Stimulated activated CD4-positive, alpha-beta T cell treated with anti-CD3 and anti-CD28 coated beads, TNF-alpha, amount 100 ng/mL, for 1 hour (primary cell): ENCODE measurements at places on chromosomes 3 and 15.

DNA sequence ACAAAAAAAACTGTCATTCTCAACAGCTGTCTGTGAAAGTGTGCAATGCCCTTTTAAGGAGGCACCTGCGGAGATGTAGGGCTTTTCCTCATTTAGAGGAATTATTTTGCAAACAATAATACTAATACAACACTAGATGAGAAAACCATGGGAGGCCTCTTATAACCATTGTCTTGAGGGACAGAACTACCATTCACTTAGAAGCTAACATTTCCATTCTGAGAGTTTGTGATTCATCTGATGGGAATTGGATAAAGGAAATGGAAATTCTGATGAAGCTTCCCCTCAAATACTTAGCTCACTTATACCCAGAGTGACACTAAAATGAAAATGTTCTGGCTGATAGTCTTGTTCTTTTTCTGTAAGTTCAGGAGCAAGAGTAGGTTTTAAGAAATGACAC lies 147.7 kb downstream of the CADPS start:
- DNase-seq = no peak

- no peak for DNase-seq
Measured at GRCh38 chr3:57778494-57778893, 22.4 kb downstream of the SLMAP start.

DNA sequence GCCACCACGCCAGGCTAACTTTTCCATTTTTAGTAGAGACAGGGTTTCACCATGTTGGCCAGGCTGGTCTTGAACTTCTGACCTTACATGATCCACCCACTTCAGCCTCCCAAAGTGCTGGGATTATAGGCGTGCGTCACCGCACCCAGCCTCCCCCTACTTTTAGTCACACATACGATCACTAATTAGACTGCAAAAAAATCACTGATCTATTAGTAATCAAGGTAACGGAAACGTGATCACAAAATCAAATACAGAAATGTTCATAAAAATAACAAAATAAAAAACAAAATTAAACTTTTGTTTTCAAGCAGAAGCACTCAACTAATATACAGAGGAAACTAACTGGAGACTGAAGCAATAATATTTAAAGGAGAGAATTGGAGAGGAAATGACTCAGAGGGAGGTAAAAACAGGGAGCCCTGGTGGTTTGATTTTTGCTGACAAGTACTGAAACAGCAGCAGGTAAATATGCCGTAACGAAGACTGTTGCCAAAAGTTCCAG lies 4.6 kb downstream of the WDR53 start:
- no peak for DNase-seq

DNA sequence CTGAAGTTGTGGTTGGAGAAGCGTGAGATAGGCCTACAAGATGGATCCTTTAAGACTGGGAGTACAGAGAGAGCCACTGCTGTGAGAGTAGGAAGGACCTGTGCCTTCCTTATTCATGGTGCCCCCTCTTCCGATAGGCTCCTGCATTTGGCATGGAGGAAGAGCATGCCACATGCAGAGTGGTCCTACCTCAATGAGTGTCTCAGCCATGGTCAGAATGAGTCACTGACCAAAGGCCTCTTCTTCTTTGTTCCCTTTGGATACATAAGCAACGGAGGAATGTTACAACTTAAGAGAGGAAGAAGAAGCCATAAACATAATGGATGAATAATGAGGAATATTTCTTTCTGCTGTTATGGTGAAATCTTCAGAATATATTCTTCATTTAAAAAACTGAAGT lies 681.2 kb upstream of the GRM7 start:
- no peak for DNase-seq

GRCh38 chr3:14467814-14468620 lies 65.6 kb downstream of the SLC6A6 start:
- DNase-seq = peak; percentile 19

- DNase-seq = no peak
Measured at GRCh38 chr3:194688200-194688740, 2.6 kb downstream of the FAM43A start.

- DNase-seq = no peak
Measured at GRCh38 chr15:40941068-40941527, 12.0 kb downstream of the DLL4 start.

DNA sequence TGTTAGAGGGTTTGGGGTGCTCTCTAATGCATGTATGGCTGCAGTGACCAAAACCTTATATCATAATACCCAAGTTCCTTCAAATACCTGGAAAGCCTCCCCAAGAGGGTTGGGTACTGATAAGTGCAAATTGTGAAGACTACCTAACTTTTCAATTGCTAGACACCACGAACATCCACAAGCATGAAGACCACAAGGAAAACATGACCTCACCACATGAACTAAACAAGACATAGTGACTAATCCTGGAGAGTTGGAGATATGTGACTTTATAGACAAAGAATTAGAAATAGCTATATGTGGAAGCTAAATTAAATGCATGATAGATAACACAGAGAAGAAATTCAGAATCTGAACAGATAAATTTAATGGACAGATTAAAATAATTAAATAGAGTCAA lies 23.9 kb upstream of the AADACL2 start:
- no peak for DNase-seq

GRCh38 chr3:31488475-31489017 lies 44.2 kb upstream of the STT3B start:
- DNase-seq = no peak

GRCh38 chr3:74539876-74540275 lies 74.6 kb downstream of the CNTN3 start:
- DNase-seq = no peak

DNA sequence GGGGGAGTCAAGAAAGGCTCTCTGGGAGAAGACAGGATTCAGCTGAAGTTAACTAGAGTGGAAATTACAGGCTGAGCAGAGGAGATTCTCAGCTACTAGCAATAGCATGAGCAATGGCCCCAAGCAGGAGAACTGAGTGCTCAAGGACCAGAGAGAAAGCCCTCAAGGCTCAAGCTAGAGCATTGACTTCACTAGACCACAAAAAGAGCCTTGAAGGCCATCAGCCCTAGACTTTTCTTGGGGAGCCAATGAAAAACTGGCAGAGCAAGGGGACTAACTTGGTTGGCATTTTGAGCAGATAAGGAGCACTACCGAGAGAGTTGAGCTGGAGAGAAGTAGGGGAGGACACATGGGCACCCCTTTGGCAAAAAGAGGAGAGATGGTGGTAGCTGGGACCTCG lies 277.6 kb downstream of the FEZF2 start:
- no peak for DNase-seq

DNA sequence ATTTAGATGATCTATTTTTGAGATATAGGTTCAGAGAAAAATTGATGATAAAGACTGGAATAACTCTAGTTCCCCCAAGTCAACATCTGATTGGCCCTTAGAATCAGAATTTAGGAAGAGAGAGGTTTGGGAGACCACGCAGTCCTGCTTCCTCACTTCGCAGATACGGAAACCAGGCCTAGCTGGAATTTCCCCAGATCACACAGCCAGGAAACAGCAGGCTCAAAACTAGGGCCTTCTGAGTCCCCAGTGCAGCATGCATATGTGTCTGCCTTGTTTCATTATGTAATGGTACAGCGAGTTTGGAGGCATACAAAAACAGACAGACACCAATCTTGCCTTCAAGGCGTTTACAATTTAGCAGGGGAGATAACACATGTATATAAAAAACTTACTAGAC lies 177.1 kb upstream of the ICE2 start:
- no peak for DNase-seq

DNA sequence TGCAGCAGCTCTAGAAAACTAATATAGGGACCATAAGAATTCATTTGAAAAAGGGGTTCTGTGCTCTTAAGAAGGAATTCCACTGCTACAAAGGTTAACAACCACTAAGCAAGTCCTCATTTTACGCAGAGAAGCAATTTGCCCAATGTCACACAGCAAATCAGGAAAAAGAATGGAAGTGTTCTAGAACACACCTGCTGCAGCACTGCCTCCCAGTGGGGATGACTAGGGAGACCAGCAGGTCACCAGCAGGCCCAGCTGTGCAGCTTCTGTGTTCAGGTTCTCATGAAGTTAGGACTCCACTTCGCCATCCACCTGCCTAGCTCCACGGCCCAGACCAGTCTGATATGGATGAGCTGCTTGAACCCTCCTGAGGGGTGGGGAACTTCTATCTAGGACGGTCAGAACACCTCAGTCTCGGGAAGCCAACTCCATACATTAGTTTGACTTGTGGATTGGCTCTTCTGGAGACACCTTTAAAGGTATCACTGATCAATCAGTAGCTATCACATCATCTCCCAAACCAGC lies 18.6 kb downstream of the POMGNT2 start:
- DNase-seq = no peak

DNA sequence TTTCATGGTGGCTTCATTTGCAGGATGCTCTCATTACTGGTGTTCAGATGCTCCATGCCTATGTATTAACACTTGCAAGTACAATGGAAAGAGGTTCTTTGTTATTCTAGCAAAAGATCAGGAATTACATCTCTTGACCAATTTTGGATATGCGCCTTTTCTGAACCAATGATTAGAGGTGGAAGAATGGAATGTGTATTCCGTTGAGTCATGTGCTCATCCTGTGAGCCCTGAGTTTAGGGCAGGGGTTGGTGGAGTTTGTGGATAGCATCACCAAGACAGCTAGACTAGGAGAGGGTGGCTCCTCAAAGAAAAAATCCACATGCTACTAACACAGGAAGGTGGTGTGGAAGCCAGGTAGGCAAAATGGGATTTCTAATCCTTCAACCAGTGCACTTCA lies 80.7 kb upstream of the SLC25A26 start:
- DNase-seq = no peak

GRCh38 chr3:127853681-127854080 lies 31.4 kb upstream of the MGLL start:
- DNase-seq = no peak

- DNase-seq = no peak
Measured at GRCh38 chr3:185582871-185583270, 3.2 kb upstream of the SENP2 start.

DNA sequence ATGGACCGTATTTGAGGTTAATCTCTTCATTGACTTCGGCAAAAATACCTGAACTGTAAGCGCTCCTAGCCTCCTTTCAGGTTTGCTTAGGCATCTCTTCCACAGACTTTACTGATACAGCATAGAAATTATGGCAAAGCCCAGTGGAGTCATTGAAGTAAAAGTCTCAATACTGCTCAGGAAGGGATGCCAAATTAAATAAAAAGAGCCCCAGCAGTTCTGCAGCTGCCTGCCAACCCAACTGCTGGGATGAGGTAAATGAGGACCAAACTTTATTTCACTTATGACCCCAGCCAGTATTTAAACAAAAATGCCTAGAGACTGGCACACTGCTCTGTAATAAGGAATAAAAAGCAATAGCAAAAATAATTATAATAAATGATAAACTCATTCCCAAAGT lies 65.4 kb downstream of the IQCH start:
- no peak for DNase-seq

DNA sequence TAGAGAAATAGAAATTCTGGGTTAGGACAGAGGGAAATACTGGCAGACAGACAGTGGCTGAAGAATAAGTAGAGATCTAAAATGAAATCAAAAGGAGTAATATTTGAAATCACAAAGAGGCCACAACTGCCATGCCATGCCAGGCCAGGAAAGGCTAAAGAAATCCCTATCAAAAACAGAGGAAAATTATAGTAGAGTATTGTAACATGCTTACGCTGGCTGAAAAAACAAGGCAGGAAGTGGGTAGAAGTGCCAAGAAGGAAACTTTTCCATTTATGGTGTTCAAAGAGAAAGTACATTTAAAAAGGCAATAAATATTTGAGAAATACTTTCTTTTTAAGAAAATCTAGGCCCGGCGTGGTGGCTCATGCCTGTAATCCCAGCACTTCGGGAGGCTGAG lies 415.7 kb downstream of the PLCL2 start:
- DNase-seq = no peak

GRCh38 chr3:64743156-64743886 lies 55.5 kb upstream of the ADAMTS9 start:
- DNase-seq = no peak

GRCh38 chr15:32828507-32829186 lies 110.8 kb downstream of the GREM1 start:
- no peak for DNase-seq

DNA sequence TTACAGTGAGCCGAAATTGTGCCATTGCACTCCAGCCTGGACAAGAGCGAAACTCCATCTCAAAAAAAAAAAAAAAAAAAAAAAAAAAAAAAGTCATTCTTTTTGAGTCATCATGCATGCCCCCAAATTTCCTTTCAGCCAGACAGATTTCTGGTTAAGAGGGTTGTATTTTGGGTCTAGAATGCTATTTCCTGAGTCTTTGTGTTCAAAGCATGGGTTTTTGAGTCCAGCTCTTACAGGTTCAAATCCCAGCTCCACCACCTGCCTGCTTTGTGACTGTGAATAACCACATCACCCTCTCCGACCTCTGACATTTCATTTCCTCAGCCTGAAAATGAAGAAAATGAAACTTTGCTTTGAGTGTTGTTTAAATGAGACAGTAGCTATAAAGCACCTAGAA lies 9.3 kb upstream of the C15orf61 start:
- no peak for DNase-seq

DNA sequence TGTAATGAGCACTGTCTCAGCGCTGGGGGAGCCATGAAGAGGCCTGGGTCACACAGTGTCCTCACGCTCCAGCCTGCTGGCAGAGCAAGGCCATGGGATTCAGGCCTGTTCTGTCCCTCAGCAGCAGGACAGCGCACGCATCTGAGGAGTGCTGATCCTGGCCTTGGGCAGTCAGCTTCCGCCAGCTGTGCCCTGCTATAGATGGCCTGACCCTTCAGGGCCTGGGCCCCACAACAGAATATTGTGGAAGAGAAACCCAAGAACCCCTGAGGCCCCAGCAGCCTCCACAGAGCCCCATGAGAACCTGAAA lies 78.6 kb downstream of the SRGAP3 start:
- DNase-seq = no peak

- DNase-seq = no peak
Measured at GRCh38 chr15:76393614-76394013, 57.0 kb downstream of the ISL2 start.

DNA sequence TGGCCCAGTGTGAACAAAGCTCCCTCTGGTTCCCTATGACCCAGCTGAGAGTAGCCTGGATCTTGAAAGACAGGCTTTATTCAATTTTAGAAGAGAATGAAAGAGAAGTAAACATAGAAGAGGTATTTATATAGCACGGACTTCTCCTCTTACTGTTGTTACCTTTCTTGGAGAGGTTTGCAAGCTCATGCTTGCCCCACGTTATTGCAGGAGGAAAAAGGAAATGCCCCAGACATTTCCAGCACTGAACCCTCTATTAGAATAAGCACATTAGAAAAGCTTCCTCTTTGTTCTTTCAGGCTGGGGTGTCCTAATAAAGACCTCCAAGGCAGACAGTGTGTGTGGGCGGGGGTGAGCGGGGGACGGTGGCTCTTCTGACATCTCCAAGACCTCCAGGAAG lies 98.7 kb upstream of the AGBL1 start:
- DNase-seq = no peak

DNA sequence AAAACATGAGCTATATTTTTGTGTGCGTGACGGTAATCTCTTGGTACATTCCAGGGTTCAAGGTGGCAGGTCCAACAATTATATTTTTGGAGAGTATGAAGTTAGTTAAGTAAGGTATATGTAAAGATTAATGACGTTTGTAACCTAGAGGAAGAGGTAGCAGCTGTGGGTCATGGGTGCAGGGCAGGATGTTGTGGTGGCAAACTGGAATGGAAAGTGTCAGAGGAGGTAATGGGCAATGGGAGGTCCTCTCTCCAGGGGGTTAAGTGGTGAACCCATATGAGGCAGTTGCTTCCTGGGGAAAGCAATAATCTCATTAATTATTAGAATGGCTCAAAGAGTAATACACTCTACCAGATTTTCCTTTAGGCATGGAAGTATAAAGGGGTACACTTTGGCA lies 1.0 kb upstream of the CD200R1L start:
- DNase-seq = no peak

- DNase-seq = no peak
Measured at GRCh38 chr3:134029734-134030378, at the start of gene SLCO2A1. TSS of gene SLCO2A1 (minus strand) at chr3:134029925. CDS start at chr3:134029802, 123 bp downstream.

GRCh38 chr15:85515212-85515611 lies 134.8 kb downstream of the AKAP13 start:
- no peak for DNase-seq
